ENCODE measurements at places on chromosomes 3 and 15. TPM values are rescaled to one million over a fixed set of nuclear protein-coding genes. Genes with fewer than 3 reads are reported as not detected.

- H3K27ac ChIP-seq, result no peak overlapping the region
- no peak for DNase-seq
- H3K36me3 ChIP-seq, result no peaks in the 10 kb centered on the region
- H3K27me3 ChIP-seq, result peaks cover 19% of the 10 kb centered on the region
- no peak overlapping the region for H3K4me3 ChIP-seq
Observed at GRCh38 chr3:11055496-11055895, 62.9 kb downstream of the SLC6A1 start.

DNA sequence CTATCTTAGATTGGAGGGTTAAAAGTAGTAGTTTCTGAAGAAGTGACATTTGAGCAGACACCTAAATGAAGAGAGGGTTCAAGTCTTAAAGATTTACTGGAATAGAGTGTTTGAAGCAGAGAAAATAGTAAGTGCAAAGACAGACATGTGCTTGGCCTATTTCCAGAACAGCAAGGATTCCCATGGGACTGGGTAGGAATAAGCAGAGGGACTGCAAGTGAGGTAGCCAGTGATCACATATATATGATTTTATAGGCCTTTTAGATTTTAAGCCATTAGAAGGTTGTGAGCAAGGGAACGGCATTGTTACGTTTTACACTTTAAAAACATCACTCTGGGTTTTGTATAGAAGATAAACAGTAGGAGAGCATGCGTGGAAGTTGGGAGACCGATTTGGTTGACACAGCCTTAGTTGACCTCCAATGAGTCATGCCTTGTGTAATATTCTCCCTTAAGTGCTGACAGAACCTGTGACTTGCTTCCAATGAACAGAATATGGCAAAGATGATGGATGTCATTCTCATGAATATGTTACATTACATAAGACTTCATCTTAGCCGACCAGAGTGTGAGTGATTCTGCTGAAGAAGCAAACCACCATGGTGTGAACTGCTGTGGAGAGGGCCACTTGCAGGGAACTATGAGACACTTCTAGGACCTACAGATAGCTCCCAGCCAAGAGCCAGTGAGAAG, 37.1 kb upstream of the SLC4A7 start:
- no peak for DNase-seq
- H3K4me3 ChIP-seq, result no peak overlapping the region
- H3K27me3 ChIP-seq, result no peaks in the 10 kb centered on the region
- H3K36me3 ChIP-seq, result no peaks in the 10 kb centered on the region

CTXN2 gene
- total RNA-seq, result not detected

DNA sequence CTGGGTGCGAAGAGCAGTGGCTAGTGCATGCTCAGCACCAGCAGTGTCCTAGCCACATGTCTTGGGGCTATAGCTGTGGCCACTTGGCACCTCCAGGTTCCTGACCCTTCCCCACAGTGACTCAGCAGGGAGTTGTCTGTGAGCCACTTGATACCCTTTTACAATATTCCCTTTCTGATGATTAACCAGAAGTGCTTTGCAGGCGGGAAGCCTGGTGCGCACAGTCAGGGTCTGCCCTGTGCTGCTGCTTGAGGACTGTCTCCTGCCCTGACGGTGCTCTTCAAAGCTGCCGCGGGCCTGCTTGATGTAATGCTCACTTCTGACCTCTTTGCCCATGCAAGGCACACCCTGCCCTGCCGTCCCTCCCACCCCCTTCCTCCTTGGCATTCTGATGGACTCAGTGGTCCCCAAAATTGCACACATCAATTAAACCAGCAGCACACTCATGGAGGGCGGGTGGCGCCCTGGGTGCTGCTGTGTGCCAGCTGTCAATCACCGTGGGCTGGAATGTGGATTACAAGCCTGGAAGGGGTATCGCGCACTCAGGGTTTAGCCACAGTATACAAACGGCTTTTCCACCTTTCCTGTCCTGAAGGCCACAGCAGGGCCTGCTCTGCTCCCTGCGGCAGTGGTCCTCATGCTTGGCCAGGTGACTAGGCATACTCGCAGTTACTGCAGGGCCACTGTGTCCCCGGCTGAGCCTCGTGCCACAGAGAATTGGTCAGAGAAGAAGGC, 40.9 kb upstream of the PCSK6 start:
- no peaks in the 10 kb centered on the region for H3K36me3 ChIP-seq
- no peak for DNase-seq
- H3K4me1 ChIP-seq, result peaks cover 12% of the 10 kb centered on the region
- H3K4me3 ChIP-seq, result no peak overlapping the region
- no peak overlapping the region for H3K27ac ChIP-seq

LRRN1 gene
- 7.1 TPM for total RNA-seq

DNA sequence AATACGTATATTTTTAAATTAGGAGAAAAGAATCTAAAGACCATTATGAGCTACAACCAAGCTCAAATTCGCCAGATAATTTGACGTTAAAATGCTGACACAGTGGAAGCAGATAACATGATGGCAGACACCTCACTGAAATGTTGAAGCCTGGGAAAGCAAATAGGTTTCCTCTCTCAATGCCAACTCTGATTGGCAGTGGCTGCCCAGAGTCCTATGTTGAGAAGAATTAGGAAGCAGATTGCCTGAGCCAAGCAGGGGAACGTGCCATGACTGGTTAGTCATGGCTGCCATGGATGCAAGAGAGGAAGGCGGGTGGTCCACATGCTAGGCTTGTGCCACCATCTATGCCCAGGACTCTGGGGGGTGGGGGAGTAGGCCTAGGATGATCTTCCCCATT, 3.2 kb downstream of the UNC45A start:
- H3K4me3 ChIP-seq, result no peak overlapping the region
- no peak for DNase-seq
- peaks cover 8% of the 10 kb centered on the region for H3K4me1 ChIP-seq
- H3K36me3 ChIP-seq, result peaks cover 41% of the 10 kb centered on the region
- H3K27me3 ChIP-seq, result no peaks in the 10 kb centered on the region

ADAMTS9 gene
- 46.2 TPM for total RNA-seq

- no peak overlapping the region for H3K27ac ChIP-seq
- H3K4me3 ChIP-seq, result no peak overlapping the region
- no peaks in the 10 kb centered on the region for H3K4me1 ChIP-seq
- no peak for DNase-seq
- H3K36me3 ChIP-seq, result peaks cover 50% of the 10 kb centered on the region
Observed at GRCh38 chr3:128062033-128062745, 10.0 kb downstream of the SEC61A1 start.

GRCh38 chr15:31977812-31978661, 52.3 kb upstream of the CHRNA7 start:
- H3K4me1 ChIP-seq, result no peaks in the 10 kb centered on the region
- H3K27me3 ChIP-seq, result no peaks in the 10 kb centered on the region
- DNase-seq, result peak; percentile 48
- no peak overlapping the region for H3K27ac ChIP-seq

DNA sequence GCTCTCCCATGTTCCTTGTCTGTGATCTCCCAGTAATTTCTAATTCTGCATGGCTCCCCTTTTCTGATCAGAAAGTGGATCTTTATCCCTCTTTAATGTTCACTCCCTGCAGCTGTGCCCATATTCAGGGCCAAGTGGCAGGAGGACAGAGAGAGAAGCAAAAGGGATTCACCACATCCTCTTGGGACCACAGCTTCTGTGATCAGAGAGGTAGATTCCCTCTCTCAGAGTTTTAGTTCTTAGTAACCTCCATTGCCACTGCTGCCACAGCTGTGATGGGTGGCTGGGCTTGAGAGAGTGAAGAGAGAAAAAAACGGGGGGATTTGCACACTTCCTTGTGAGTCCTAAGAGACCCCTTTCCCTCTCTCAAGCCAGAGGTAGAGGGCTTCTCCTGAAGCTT, 49.2 kb downstream of the GLCE start:
- H3K27me3 ChIP-seq, result no peaks in the 10 kb centered on the region
- H3K4me1 ChIP-seq, result peaks cover 2% of the 10 kb centered on the region
- H3K27ac ChIP-seq, result no peak overlapping the region
- no peak overlapping the region for H3K4me3 ChIP-seq
- no peak for DNase-seq

UPK1B gene
- 0.60 TPM for total RNA-seq

DNA sequence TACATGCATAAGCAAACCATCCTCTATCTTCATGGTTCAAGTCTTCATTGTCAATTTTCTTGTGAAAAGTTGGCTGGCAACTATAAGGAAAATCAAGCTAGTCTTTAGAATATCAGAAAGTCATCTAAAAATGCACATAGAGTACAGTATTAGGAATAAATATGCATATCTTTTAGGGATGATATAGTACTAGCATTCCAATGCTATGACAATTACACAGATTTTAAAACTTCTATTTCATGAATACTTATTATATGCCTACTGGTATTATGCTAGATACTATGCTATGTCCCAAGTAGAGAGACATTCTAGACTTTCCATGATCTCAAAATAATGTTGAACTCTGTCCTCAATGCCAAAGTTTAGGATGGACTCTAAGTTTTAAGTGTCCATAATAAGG, 81.3 kb upstream of the NAALADL2 start:
- H3K36me3 ChIP-seq, result no peaks in the 10 kb centered on the region
- no peak overlapping the region for H3K4me3 ChIP-seq
- H3K27me3 ChIP-seq, result no peaks in the 10 kb centered on the region
- H3K27ac ChIP-seq, result no peak overlapping the region
- DNase-seq, result no peak

- H3K4me1 ChIP-seq, result no peaks in the 10 kb centered on the region
- no peak for DNase-seq
- H3K27me3 ChIP-seq, result no peaks in the 10 kb centered on the region
Observed at GRCh38 chr3:177498037-177498857, 301.0 kb upstream of the TBL1XR1 start.

COL6A5 gene
- 9.4 TPM for total RNA-seq

DNA sequence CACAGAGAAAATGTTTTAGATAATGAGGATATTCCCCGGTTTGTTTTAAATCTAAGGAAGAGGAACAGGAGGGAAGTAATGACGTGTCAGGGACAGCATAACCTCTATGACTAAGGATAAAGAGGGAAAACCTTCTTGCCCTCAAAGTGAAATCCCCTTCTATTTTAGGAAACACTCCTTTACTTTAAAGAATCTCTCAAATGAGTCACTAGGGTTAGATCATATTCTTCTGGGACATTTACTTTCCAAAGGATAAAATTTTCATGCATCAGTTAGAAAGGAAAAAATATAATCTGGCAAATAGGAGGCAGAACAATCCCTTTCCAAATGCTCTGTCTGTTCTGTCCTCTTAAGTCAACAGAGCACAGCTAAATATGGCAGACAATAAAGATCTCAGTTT, 43.2 kb upstream of the UBE2E2 start:
- no peak overlapping the region for H3K27ac ChIP-seq
- peak; percentile 4 for DNase-seq
- no peak overlapping the region for H3K4me3 ChIP-seq
- no peaks in the 10 kb centered on the region for H3K36me3 ChIP-seq
- H3K27me3 ChIP-seq, result no peaks in the 10 kb centered on the region
- peaks cover 2% of the 10 kb centered on the region for H3K4me1 ChIP-seq

DNA sequence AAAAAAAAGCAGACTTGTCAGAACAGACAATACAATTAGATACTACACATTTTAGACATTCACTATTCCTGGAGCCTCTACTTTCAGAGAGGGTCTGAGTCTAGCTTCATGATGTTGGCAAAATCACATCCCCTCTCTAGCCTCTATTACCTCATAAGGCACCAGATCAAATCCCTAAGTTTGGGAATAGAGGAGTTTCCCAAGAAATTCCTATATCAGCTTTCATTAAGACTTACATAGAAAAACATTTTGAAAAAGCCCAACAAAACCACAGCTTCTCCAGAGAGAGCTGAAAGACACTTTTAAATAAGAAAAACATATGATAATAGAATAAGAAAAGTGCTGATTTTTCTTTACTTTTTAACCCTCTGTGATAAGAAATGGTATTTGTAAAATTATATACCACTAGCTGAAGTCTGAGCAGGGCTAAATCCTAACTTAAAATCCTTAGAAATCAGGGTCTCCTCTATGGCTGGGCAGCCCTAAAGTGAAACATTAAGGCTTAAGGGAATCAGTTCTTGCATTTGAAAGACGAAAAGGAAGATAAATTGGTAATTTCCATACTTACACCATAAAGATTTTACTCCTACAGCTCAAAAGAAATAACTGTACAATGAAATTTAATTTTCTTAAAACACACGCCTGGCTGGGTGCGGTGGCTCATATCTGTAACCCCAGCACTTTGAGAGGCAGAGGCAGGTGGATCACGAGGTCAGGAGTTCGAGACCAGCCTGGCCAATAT, 4.3 kb downstream of the TBC1D2B start:
- DNase-seq, result no peak
- no peak overlapping the region for H3K4me3 ChIP-seq
- no peaks in the 10 kb centered on the region for H3K36me3 ChIP-seq

DNA sequence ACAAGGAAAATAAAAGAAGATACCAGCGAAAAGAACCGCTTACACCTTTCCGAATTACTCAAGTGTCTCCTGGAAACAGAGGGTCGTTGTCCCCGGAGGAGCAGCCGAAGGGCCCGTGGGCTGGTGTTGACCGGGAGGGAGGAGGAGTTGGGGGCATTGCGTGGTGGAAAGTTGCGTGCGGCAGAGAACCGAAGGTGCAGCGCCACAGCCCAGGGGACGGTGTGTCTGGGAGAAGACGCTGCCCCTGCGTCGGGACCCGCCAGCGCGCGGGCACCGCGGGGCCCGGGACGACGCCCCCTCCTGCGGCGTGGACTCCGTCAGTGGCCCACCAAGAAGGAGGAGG, 325 bp downstream of the ALCAM start:
- peak overlapping the region; percentile 75 for H3K4me3 ChIP-seq
- no peaks in the 10 kb centered on the region for H3K4me1 ChIP-seq
- no peaks in the 10 kb centered on the region for H3K27me3 ChIP-seq
- no peaks in the 10 kb centered on the region for H3K36me3 ChIP-seq
- no peak overlapping the region for H3K27ac ChIP-seq

EPHA3 gene
- 2.5 TPM for total RNA-seq

DNA sequence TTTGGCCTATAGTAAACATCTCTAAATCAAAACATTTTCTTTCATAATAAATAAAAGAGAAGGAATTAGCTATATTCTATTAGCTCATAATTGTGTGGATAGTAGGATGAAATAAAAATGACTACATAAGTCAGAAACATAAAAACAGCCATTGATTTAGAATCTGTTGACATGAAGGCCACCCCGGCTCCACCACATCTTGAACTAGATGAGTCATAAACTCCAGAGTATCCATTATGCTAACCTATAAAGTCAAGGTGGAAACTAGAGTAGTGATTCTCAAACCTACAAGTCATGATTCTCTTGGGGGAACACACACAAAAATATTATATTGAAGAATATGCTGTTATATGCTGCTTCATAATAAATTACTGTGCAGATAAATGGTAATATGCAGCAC, 831.0 kb downstream of the TUSC7 start:
- no peak overlapping the region for H3K4me3 ChIP-seq
- no peak overlapping the region for H3K27ac ChIP-seq
- no peaks in the 10 kb centered on the region for H3K4me1 ChIP-seq
- no peaks in the 10 kb centered on the region for H3K36me3 ChIP-seq
- H3K27me3 ChIP-seq, result no peaks in the 10 kb centered on the region

- peak; percentile 82 for DNase-seq
- no peak overlapping the region for H3K4me3 ChIP-seq
- peaks cover 2% of the 10 kb centered on the region for H3K4me1 ChIP-seq
Observed at GRCh38 chr3:52280050-52280461, 1.6 kb upstream of the WDR82 start.

NT5DC2 gene
- total RNA-seq, result 85.6 TPM
